ENCODE measurements at places on chromosomes 1 and 21.

DNA sequence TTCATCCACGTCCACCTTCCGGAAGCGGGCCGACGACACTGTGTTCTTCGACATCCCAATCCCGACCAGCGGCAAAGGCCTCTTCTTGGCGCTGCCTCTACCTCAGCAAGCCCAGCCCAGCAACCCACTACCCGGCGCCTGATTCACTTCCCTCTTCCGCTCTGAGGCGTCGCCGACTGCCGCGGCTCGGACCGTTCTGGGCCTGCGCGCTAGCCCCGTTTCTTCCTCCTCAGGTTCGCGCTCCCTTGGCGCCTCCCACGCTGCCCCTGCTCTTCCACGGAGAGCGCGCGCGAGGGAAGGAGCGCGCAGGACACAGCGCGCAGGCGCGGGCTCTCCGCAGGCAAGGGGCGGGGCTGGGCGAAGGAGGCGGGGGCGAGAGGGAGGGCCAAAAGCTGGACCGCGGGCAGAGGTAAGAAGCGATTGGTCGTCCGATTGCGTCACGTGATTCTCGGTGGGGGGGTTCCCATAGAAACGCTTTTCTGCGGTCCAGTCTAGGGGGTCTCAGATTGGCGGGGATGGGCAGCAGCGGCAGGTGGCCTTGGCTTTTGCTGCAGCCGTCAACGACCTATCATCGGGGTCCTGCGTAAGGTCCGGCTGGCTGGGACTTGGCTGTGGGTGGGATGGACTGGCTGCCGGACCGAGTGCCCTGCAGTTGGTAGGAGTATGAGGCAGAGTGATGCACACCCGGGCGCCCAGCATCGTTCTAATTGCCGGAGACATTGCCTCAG lies at the start of gene ARPC5:
Gene ARPC5, minus strand, starts transcription at position 178 of the 728 bp plus-strand sequence. Its CDS starts 124 bp downstream, at position 54.
- DNase-seq: peak; percentile 94

DNA sequence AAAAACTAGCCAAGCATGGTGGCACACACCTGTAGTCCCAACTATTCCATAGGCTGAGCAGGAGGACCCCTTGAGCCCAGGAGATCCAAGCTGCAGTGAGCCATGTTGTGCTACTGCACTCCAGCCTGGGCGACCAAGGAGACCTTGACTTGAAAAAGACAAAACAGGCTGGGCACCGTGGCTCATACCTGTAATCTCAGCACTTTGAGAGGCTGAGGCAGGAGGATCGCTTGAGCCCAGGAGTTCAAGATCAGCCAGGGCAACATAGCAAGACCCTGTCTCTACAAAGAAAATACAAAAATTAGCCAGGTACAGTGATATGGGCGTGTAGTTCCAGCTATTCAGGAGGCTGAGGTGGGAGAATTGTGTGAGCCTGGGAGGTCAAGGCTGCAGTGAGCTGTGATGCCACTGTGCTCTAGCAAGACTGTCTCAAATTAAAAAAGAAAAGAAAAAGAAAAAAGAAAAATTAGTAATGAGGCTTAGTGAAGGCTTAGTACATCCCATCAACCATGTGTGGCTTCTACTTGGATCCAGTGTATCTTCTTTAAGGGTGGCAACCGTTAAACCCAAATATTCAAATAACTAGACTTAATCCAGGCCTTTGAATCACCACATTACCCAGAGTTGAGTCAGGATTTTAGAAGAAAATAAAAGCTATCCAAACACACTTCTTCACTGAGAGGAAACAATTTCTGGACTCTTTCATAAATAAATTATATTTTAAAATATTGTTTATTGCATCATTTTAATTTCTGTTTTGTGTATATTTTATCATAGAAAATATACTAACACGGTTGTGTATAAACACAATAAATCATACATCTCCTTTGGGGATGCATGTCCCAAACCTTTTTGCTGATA lies 74.3 kb upstream of the RAB4A start:
- DNase-seq: no peak

- DNase-seq: no peak
These were observed 53.9 kb downstream of the CYYR1 start for GRCh38 chr21:26519142-26519541.

- no peak for DNase-seq
These were observed 19.4 kb downstream of the NEK7 start for GRCh38 chr1:198176179-198176578.

DNA sequence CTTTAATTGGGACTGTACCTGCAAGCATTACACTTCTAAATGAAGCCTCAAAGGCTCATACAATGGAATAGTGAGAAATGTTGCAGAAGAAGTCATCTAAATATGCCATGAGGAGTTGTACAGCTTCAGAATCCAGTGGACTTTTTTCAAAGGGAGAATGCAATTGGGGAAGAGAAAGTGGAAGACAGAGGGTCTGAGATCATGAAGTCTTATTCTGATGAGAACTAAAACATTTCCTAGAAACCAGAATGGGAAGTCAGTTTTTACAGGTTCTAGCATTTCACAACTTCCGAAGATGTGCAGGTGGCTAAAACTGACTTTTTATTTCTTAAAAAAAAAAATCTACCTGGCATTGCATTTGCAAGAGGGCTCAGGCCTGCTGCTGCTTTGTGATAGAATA lies 424.4 kb upstream of the RUNX1 start:
- DNase-seq: no peak

- peak; percentile 43 for DNase-seq
These were observed 85.8 kb downstream of the UBR4 start for GRCh38 chr1:19124273-19124672.

DNA sequence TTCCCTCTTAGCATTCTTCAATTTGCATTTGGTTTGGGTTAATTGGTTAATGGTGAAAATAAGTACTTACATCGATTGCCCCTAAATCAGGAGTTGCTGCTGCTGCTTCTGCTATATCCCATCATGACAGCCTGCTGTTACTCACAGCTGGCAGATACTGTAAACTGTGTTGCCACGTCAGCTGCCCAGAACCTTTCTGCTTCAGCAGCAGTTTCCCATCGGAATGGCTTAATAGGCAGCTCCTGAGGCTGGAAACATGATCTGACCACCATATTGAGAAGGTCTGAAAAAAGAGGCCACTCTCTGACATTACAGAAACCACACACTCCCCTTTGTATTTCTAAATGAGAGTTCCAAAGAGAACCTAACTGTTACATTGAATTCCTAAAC lies 14.3 kb upstream of the SEC16B start:
- no peak for DNase-seq

GRCh38 chr1:38055965-38056364 lies 9.4 kb upstream of the POU3F1 start:
- DNase-seq: no peak

- DNase-seq: no peak
These were observed 2.1 kb downstream of the MROH7 start for GRCh38 chr1:54643736-54644135.

- DNase-seq: peak; percentile 58
These were observed 7.1 kb upstream of the CLDN19 start for GRCh38 chr1:42747125-42747524.
